HepG2 (cell line): ENCODE measurements at places on chromosomes 6 and 20. TPM values are rescaled to one million over a fixed set of nuclear protein-coding genes. Genes with fewer than 3 reads are reported as not detected.

DNA sequence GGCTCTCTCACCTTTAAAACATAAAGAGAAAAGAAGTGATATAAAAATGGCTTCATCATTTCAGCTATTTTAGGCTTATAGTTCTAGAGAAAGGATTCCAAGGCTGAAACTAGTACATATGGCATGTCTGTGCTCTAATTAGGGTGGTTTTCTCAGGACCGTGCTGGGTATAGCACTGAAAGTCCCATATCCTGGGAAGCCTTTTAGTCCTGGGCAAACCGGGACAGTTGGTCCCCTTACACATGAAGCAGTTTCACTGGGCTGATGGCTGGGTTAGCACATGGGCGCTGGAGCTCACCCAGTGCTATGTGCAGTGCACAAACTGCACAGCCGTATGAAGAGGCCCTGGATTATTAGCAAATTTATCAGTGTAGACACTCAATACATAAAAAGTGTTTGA is 110.5 kb downstream of the SGK1 start:
- DNase-seq = no peak

- no peak for DNase-seq
Observed at GRCh38 chr6:111237852-111238251, 150.5 kb downstream of the SLC16A10 start.

DNA sequence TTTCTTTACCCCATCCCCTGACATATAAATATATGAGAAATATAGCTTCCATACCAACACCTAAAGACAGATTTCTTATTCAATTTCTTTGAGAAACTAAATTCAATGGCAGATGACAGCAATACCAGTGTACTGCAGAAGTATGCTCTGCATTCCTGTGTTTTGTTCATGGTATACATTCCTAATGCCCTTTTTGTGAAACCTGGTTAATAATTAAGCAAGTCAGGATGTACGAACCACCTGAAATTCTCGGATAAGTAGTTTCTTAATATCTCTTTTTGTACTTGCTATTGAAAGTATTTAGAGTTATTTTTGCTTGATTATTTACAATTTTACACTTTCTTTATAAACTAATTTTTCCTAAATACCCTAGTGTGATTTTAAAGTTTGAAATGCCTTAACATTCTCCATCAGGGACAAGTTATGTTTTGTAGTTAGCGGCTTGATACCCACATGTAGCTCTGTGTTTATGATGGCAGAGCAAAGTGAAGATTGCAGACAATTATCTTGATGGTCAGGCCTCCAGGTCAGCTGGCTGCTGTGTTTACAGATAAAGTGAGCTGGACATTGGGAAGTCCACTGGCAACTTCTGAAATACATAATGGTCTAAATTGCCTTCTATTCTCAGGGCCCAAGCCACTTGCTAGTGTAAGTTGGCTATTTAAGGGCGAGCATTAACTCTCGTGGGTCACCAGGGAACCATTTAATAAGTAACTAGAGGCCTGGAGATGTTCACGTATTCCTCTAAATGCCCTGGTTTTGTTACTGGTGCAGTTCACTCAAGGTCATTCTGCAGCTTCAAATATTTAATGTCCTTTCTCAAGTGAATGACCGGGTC is 58.2 kb downstream of the PLCB1 start:
- DNase-seq = peak; percentile 91

- no peak for DNase-seq
Observed at GRCh38 chr6:28580475-28580874, 54.8 kb downstream of the GPX5 start.

DNA sequence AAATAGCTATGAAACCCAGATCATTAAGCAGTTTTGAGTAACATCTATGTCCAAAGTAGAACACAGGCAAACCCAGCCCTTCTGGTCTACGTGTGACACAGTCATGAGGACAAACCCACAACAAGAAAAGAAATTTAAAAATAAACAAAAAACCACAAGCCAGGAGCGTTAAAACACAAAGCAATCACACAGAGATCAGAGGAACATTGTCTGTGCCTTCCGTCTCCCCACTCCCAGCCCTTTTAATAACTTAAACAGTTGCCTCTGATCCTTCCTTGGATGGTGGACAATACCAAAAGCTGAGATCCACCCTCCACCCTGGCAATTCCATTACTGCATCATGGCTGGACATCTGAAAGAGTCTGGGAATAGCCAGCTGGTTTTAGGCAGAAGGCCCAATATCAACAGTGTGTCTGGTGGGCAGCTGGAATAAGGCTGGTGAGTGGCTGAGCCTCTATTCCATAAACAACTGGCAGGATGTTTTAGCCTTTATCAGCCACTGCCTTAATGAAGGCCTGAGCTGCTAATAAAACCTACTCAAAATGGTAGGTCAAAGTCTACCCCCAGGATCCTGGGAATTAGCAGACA is 15.7 kb upstream of the LAMA4 start:
- no peak for DNase-seq

- no peak for DNase-seq
Observed at GRCh38 chr20:61129311-61129710, 122.8 kb upstream of the CDH4 start.

GRCh38 chr6:17268114-17268513 is 13.0 kb upstream of the RBM24 start:
- DNase-seq = no peak

GRCh38 chr6:156457601-156458000 is 319.6 kb upstream of the ARID1B start:
- DNase-seq = no peak

- no peak for DNase-seq
Observed at GRCh38 chr20:13101276-13101675, 92.5 kb downstream of the SPTLC3 start.

DNA sequence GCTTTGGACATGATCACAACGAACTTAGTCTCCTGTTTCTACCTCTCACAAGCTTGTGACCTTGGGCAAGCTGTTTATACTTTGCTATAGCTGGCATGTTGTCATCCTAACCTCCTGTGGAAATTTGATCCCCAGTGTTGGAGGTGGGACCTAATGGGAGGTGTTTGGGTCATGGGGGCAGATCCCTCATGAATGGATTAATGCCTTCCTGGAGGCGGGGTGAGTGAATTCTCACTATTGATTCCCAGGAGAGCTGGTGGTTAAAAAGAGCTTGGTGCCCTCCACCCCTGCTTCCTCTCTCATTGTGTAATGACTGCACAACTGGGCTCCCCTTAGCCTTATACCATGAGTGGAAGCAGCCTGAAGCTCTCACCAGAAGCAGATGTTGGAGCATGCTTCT is 228.9 kb downstream of the HIVEP2 start:
- peak; percentile 81 for DNase-seq

DNA sequence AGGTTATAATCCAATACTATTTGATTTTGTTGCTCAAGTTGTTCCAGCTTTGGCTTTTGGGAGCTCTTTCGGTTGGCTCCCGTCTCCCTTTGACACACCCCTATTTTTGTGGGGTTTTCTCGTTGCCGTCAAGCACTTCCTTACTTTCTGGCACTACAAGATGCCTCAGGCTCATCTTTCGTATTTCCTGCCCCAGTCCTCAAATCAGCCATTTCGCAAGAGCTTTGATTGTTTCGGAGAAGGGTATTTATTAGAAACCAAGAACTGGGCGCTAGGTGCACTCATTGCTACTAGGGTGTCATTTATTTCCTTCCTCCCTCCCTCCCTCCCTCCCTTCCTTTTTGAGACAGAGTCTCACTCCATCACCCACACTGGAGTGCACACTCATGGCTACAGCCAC is 13.3 kb upstream of the SOX12 start:
- DNase-seq = no peak

GRCh38 chr6:159105716-159106115 is 60.9 kb upstream of the TAGAP start:
- no peak for DNase-seq

Gene KHDC1L
- not detected in 2 replicates for total RNA-seq

Gene DNAH8
- not detected in 2 replicates for total RNA-seq

Gene KCNK15
- not detected in 2 replicates for total RNA-seq

Gene MYL9
- 2.2 and 2.7 TPM in 2 replicates for total RNA-seq

Gene PI16
- total RNA-seq = not detected in 2 replicates

Gene C6orf15
- not detected in 2 replicates for total RNA-seq

Gene LMBRD1
- total RNA-seq = 12.7 and 21.5 TPM in 2 replicates

Gene SPTLC3
- total RNA-seq = 83.7 and 95.6 TPM in 2 replicates
